ENCODE measurements at places on chromosomes 5 and 9.

DNA sequence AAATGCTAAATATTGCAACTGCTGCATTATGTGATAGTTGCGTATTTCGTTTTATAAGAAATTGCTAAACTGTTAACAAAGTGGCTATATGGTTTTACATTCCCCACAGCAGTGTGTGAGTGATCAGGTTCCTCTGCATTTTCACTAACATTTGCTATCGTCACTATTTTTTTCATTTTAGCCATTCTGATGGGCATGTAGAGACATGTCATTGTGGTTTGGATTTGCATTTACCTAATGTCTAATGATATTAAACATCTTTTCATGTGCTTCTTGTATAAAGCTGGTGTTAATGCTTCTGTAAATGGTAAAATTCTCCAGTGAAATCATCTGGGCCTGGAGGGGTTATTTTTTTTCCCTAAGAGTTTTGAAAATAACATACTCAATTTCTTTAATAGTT, 61.6 kb downstream of the ERCC6L2 start:
- no peak for DNase-seq

- no peak for DNase-seq
Measured at GRCh38 chr9:37029304-37029775, 4.7 kb downstream of the PAX5 start.

DNA sequence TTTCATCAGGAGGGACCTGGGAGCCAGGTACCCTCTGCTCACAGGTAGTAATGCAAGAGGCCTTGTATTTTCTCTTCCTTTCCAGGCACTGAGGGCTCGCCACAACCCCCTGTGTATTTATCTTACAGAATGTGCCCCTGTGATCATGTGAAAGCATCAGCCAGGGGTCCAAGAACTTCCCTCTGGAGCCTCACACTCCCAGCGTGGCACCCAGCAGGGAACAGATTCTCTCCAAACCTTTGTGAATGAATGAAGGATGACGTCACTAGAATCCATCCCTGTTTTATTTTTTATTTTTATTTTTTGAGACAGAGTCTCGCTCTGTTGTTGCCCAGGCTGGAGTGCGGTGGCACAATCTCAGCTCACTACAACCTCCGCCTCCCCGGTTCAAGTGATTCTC, 107.3 kb upstream of the IER5L start:
- DNase-seq = peak; percentile 3

DNA sequence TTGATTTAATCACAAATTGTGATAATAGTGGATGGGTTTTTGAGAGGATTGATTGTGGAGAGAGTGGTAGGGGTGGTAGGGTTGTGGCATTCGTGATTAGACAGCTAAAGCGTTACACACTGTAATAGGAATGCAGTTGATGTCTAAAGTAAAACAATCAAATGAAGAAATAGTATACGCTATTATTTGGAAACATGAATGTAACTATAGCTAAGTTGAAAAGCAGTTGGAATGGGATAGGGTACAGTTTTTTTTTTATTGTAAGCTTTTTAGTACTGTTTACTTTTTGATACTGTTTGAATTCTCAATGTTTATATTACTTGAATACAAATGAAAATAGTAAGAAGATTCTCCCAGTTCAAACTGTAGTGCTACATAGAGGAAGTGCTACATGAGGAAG, 51.8 kb downstream of the RANBP17 start:
- no peak for DNase-seq

DNA sequence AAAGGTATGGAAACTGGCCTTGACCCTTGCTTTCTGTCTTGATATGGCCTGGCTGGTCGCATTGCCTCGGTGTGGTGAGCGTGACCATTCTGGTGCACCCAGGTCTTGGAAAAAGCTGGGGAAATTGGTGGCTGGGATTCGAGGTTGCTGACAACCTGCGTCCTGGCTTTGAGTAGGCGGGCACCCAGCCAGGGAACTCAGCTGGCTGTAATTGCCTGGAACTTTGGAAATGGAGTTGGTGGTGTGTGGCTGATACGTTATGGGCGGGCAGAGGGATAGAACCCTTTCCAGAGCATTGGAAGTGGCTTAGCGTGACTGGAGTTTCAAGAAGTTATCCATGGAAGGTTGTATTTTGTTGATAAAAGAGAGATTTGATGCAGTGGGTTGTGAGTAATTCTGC, 35.2 kb downstream of the KCNMB1 start:
- DNase-seq = no peak

DNA sequence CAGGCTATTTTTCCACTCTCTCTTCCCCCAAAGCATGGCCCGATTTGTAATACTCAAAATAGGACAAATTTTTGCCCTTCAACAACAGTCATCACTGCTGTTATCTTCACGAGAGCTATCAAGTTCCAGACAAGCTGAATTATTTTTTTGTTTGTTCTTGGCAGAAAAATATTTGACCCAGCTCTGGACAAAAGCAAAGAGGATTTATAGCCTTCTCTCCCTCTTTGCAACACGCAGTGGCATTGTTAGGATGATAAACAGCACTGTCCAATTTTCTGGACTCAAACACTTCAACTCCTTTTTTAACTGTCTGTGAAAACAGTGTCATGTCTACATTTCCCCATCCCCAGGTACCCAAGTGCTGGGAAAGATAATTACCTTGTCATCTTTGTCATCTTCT, 160.3 kb downstream of the SLF1 start:
- no peak for DNase-seq

GRCh38 chr9:136512651-136513071, 29.8 kb upstream of the SEC16A start:
- no peak for DNase-seq

DNA sequence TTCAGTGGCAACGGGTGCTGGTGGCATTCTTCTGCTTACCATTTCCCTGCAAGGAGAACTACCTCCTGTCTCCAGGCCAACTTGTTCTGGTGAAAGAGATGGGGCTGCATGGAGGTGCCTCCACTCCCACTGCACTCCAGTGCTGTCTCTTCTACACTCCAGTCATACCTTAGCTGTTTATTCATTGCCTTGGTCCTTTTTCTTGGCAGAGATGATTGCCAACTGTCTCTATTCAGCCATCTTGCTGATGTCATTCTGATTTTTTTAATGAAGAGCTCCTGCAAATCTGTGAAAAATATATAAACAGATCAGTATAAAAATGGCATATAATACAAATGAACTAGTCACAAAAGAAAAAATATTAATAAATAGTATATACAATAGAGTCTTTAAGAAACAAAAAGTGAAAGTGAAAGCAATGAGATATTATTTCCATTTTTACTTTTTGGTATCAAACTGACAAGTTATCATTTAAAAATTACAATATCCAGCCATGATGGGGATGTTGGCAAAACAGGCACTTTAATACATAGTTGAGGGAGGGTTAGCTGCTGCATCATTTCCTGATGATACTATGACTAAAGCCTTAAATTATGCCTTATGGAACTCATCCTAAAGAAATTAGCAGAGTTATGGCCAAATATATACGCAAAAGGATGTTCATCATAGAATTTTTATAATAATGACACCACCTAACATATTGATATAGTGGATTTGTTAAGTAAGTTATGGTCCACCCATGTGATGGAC, 109.4 kb downstream of the CARTPT start:
- DNase-seq = no peak

DNA sequence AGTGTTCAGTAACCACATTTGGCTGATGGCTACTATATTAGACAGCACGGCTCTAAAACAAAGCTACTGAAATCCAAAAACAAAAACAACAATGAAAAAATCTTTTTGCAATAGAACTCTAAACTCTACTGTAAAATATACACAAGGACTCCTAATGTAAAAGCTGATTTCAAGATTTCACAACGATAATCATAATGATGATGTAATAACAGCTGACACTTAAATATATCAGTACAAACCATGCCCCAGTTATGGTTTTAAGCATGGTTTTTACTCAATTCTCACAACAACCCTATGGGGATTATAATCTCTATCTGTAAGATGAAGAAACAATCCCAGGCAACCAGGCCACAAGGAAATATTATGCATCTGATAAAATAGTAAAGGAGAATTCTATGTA, 3.3 kb downstream of the ZNF300 start:
- DNase-seq = no peak

GRCh38 chr5:87836696-87837095, 424.0 kb upstream of the CCNH start:
- DNase-seq = no peak

DNA sequence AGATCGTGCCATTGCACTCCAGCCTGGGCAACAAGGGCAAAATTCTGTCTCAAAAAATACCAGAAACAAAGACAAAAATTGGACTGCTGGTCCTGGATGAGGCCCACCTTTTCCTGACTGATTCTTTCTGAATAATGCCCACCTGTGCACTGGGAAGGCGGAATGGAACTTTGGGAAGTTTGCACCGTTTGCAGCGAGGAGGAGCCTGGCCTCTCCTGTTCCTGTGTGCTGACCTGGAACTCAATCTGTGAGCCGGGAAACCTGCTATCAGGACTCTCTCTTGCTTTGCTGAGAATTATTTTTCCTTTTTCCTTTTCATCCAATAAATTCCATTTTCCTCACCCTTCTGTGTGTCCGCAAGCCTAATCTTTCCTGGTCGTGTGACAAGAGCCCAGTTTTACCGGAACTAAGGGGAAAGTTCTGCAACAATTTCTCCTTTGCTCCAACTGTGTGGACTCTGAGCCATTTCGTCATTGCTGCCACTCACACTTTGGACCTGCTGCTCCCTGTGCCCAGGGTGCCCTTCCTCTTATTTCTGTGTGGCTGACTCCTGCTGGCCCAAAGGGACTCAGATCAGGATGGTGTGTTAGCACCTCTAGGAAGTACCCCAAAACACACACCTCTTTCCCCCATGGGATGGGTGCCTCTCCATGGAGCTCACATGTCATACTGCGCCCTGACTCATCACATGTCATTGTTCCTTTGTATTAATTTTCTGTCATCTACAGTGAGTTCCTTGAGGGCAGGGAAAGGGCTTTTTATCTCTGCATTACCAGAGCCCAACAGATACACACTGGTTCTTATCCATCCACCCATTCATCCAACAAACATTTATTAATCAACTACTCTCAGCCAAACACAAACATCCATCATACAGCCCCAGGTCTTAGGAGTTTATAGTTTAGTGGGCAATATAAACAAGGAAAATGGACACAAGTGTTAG, 4.7 kb upstream of the GLRX start:
- DNase-seq = no peak

- DNase-seq = no peak
Measured at GRCh38 chr5:133907075-133907474, 61.4 kb downstream of the C5orf15 start.

GRCh38 chr5:88660264-88660946, 222.6 kb downstream of the MEF2C start:
- no peak for DNase-seq

DNA sequence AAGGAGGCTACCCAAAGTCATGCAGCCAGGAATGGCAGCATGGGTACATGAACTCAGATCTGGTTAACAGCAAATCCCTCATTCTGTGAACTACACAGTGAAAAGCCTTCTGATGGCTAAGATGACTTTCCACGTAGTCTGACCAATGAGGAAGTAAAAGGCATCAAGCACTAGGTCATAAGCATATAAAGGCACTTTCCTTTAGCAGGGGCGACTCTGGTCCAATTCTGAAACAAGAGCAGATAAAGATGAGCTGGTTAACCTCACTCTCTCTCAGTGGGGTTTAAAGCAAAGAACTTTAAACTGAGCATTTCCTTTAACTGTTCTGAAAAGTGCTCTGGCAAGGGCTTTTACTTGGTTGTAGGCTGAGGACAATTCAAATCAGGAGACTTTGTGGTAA, 21.1 kb downstream of the PSMB7 start:
- no peak for DNase-seq

GRCh38 chr9:126051446-126052130, 275.0 kb upstream of the MVB12B start:
- no peak for DNase-seq

DNA sequence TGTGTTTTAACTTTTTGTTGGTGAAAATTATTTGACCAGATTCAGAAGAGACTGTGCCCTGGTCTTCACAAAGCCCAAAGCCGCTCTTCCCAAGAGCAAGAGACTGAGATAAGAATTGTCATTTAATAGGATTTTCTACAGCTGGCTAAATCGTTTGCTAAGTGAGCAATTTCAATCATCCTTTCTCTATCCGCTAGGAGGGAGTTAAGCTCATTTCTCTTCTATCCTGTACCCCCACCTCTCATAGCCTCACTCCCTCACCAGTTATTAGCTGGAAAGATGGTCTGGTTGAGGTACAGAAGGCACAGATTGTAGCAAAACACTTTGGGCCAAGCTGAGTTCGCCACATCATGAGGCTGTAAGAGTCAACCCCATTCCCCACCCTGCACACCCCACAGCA, 43.0 kb upstream of the SIL1 start:
- DNase-seq = no peak

GRCh38 chr9:110088099-110088498, 119.9 kb downstream of the C9orf152 start:
- no peak for DNase-seq

GRCh38 chr5:14039063-14039462, 94.6 kb upstream of the DNAH5 start:
- no peak for DNase-seq

- no peak for DNase-seq
Measured at GRCh38 chr5:52693280-52693679, 94.4 kb upstream of the ITGA1 start.

DNA sequence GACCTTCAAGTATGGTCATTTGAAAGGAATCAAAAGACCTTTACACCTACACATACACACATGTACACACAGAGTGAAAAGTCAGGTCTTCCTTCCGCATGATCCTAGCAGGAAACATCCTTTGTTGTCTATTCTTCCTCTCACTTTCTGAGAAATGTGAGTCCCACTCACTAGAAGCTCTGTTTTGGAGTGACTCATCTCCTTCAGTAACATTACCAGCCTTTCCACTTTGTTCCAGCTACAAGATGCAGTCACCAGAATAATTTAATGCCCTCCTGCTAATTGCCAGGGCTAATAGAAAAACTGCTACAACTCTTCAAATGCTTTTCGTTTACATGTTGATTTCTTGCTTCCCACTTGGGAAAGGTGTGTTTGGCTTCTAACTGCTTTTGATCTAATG, 417.3 kb downstream of the RASEF start:
- DNase-seq = no peak

- no peak for DNase-seq
Measured at GRCh38 chr9:89863837-89864236, 259.0 kb downstream of the GADD45G start.

- DNase-seq = no peak
Measured at GRCh38 chr5:5306696-5307095, 115.8 kb upstream of the ICE1 start.

- no peak for DNase-seq
Measured at GRCh38 chr9:18482371-18482770, 8.4 kb downstream of the ADAMTSL1 start.
